Stimulated activated CD8-positive, alpha-beta memory T cell treated with anti-CD3 and anti-CD28 coated beads, Interleukin-4, amount 100 ng/mL, for 1 hour (primary cell): ENCODE measurements at places on chromosomes 2 and 18.

- no peak for DNase-seq
Observed at GRCh38 chr2:128310094-128310716, 8.5 kb downstream of the HS6ST1 start.

DNA sequence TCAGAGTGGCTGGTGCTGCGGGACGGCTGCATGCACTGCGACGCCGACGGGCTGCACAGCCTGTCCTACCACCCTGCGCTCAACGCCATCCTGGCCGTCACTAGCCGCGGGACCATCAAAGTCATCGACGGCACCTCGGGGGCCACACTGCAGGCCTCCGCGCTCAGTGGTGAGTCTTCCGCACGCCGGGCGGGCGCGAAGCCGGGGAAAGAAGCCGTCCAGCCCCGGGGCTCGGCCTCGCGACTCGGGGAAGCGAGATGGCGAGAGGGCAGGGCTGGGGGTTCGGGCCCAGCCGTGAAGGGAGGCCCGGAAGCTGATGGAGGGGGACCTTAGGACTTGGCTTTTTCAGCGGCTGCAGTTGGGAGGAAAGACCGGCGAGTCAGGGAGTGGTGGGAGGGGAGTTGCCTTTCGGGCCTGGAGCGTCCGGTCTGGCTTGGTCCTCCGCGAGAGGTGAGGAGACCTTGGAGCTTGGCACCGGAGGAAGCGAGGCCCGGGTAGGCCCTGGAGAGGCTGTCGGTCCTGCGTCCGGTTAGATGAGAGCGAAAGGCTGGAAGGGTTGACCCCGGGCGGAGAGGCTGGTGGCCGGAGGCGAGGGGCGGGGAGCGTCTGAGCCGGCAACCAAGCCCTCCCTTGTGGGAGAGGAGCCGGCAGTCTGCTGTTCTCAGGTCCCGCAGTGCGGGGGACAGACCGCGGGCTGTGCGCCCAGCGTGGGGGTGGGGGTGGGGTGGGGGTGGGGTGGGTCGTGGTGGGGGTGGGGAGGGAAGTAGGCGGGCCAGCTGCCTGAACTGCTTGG, 691 bp downstream of the BIRC6 start:
- peak; percentile 5 for DNase-seq

DNA sequence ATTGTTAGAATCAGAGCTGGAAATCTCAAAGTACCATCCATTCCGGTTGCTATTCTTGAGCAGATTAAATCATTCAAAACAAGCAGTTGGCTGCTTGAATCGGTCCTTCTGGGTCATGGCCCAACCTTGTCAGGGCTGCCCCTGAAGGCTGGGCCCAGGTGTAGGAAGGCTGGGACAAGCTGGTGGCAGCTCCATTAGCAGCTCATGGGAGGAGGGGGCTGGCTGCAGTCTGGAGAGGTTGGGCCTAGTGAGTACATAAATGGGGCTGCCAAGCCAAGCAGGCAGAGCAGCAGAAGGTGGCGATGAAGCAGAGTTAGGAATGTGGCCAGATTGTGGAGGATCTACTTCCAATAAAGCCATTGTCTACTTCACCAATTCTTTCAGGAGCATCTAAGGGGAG, 81.4 kb downstream of the ADCYAP1 start:
- DNase-seq: no peak

DNA sequence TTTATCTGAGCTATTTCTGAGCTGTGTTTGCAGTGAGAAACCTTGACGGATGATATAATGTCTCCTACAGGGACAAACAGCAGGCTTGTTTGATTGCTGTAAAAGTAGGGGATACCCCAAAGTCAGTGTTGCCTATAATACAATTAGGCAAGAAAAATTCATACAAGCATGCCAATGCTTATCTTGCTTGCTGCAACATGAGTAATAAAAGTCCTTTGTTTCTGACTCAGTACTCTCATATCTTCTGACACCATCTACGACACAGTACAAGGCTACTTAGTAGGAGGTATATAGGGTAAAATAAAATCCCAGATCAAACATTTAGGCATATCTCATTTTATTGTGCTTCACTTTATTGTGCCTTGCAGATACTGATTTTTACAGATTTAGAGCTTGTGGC, 33.0 kb downstream of the ERBB4 start:
- DNase-seq: no peak

- no peak for DNase-seq
Observed at GRCh38 chr2:44297431-44297830, 22.2 kb downstream of the SLC3A1 start.

DNA sequence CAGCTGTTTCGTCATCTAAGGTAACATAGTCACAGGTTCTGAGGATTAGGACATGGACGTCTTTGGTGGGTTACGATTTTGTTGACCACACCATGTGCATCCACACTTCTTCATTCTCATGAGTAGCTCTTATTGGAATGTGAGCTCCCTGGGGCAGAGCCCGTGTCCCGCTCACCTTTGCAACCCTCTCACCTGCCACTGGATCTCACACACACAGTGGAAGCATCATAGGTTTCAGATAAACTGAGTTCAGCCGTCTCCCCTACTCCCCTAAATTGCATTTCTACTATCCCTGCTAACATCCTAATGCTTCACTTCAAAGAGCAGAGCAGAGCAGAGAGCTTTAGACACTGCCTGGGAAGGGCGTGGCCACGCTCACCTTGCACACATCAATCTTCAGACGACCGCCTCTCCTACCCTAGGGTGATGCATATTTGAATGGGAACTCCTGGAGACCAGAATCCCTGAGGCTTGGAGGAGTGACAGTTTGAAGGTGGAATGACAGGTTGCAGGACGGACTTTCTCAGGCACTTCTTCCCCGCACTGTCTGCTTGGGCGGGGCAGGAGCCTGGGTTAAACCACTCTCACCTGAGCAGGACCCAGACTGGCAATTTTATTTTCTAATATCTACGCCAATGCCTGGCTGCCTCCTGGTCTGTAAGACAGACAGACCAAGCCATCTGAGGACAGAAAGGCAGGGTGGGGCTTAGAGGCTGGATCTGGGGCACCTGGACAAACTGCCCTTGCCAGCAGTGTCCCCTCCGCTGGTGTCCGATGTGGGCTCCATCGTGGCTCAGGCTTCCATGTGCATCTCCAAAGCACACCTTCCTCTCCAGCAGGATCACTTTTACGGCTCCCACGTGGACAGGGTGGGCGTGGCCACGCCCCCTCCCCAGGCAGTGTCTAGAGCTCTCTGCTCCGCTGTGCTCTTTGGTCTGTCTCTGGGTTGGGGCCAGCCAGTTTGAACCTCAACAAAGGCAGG, 229.5 kb upstream of the COPS8 start:
- no peak for DNase-seq
